NT2/D1 (cell line): ENCODE measurements at places on chromosomes 4 and X.

GRCh38 chrX:149370097-149370496, 135.0 kb downstream of the IDS start:
- DNase-seq: no peak

- no peak for DNase-seq
Measured at GRCh38 chr4:22680065-22680642, 12.6 kb upstream of the GBA3 start.

- DNase-seq: no peak
Measured at GRCh38 chr4:161336016-161336530, 827.7 kb downstream of the FSTL5 start.

DNA sequence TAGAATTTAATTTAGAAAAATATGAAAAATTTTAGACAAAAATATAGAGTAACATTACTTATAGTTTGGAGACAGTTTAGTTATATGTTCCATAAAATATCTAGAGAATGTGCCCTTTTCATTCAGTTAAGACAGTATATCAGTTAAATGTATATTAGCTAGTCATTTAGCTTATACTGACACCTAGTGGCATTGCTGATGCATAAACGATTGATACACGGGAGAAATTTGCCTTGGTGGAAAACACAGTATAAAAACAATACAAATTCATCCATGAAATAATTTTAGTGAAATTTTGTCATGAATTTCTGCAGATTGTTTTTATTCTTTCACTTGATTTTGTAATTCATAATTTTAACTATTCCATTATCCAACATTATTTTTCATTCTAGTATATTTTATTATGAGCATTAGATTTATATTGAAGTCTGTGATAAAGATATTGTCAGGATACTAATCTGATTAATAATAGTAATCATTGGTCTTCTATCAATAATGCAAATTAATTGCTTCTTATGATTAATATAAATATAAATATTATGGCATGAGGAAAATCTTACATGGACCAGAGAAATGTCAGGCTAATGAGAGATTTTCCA, 219.0 kb downstream of the TLL1 start:
- no peak for DNase-seq

DNA sequence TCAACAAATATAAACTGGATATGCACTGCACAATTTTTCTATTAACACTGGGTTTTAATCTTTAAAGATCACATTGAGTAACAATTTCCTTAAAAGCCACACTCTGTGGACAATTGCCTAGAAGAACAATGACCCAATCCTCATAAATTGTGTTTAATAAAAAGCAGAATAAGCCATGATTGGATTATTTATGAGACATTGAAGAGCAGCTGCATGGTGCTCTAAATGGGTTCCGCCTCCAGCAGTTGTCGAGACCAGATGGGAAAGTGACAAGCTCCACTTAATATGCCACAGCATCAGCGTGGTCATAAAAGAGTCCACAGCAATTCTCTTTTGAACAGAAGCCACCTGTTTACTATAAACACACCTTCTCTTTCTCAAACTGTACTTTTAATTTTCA, 635.2 kb upstream of the FRG1 start:
- DNase-seq: no peak

- no peak for DNase-seq
Measured at GRCh38 chr4:151114338-151114737, 14.9 kb downstream of the RPS3A start.

DNA sequence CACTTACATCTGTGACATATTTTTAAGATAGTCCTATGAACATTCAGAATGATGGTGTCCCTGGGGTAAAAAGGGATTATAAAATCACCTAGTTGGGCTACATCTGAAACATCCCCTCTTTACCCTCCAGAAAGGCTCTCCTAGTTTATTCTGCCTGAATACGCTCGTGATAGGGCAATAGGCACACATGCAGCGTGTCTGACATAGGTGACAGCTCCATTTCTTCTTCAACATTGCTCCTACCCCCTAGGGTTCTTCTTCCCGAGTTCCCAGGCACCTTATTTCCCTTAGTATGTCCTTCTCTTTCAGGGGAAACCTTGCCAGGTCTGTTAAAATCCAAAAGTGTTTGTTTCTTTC, 27.1 kb upstream of the CFAP299 start:
- no peak for DNase-seq

DNA sequence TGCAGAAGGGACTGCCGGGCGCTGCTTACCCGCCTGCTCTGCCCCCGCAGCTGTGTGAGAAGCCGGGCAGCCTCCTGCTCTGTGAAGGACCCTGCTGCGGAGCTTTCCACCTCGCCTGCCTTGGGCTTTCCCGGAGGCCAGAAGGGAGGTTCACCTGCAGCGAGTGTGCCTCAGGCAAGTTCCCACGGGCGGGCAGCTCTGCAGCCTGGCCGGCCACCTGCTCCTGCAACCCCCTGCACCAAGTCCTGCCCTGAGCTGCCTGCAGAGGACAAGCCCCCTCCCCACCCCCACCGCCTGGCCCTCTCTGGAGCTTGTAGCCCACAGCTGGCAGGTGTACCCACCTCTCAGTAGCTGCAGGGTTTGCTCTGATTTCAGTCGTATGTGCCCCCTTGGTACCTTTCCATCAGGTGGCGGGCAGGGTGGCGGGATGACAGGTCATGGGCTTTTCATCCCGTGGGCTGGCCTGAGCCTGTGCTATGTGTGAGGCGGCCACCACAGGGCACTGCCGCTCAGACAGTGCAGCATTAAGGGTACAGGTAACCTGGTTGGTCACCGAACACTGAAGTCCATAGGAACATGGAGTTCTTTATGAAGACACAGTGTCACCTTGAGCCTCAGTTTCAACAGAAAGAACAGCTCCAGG, 56.6 kb downstream of the NELFA start:
- DNase-seq: no peak

- DNase-seq: no peak
Measured at GRCh38 chr4:16261313-16261878, 35.1 kb upstream of the TAPT1 start.

- DNase-seq: peak; percentile 42
Measured at GRCh38 chrX:132218100-132218812, 991 bp downstream of the RAP2C start.

- peak; percentile 38 for DNase-seq
Measured at GRCh38 chr4:120524237-120524636, 398.3 kb downstream of the PRDM5 start.

- no peak for DNase-seq
Measured at GRCh38 chrX:19760841-19761512, 126.4 kb downstream of the SH3KBP1 start.

DNA sequence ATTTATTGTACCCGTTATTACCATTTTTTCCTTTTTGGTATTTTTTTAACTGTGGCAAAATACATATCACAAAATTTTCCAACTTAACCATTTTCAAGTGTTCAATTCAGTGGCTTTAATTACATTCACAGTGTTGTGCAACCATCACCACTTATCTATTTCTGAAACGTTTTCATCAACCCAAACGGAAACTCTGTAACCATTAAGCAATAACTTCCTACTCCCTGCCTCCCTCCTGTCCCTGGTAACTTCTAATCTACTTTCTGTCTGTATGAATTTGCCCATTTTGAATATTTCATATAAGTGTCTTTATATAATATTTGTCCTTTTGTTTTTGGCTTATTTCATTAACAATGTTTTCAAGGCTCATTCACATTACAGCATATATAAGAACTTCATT, 57.4 kb upstream of the MSN start:
- DNase-seq: no peak

GRCh38 chr4:110372485-110372884, 103.5 kb upstream of the ENPEP start:
- DNase-seq: no peak

- no peak for DNase-seq
Measured at GRCh38 chrX:32183066-32183465, 1028.3 kb downstream of the DMD start.

GRCh38 chr4:5893004-5893580, at the start of gene CRMP1:
Gene CRMP1 (minus strand): TSS chr4:5893086. CDS start chr4:5892969, 117 bp downstream.
- no peak for DNase-seq

DNA sequence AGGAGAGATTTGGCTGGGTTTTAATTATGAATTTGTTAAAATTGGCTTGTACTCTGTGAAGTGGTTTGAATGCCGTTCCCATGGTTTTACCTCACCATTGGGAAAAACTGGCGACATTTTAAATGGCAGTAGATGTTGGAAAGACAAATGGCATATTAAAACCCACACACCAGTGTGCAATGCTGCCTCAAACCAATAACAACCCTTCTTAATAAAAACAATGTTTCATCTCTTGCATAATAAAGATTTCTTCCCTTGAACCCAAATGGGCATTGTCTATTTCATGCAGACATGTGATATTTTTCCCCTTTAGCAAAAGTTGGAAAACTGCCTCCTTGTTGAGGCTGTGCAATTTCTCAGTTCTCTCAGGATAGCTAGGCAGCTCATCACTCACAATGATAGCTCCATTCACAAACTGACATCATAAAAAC, 33.7 kb downstream of the GABRB1 start:
- no peak for DNase-seq

DNA sequence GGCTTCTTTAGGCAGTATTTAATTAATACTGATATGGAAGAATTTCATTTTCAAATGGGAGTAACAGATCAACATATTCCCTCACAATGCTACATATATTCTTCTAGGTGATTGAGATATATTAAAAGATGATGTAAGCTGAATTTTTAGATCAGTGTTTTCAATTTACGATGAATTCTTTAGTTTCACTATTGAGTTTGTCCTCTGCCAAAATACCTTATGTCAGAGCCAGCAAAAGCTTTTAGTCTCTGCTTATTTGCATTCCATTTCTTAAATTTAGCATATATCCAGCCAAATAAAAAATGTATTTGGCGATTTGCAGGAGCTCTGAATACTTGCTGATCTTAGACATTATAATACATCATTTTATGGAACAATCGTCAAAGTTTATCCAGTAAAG, 144.3 kb downstream of the MOSPD2 start:
- no peak for DNase-seq

GRCh38 chrX:11352296-11352741, 59.1 kb downstream of the AMELX start:
- no peak for DNase-seq

DNA sequence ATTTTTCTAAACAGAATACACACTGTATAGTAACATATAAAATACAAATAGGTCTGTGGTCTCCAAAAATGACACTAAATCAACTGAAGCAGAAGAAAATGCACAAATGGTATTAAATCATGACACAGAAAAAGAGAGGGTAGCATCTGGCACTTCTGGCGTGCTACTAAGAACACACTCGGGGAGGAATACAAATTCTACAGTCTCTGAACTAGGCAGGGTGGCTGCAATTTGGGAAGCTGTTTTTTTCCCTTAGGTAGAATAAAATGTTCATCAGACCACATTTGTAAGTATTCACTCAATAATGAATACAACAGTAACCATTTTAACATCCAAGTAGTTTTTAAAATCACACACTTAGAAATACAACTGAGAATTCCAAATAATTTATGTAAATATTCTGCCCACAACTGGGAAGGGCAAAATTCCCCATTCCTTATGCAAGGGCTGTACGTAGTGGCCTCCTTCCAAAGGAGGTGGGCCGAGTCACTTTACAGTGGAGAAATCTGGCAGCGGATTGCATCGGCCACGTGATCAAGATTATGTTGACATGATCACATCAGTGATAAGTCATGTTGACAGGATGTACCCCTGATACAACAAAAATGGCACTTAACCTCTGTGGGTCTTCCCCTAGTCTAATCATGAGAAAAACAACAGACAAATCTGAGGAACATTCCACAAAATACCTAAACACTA, 101.1 kb downstream of the TSPAN5 start:
- no peak for DNase-seq

DNA sequence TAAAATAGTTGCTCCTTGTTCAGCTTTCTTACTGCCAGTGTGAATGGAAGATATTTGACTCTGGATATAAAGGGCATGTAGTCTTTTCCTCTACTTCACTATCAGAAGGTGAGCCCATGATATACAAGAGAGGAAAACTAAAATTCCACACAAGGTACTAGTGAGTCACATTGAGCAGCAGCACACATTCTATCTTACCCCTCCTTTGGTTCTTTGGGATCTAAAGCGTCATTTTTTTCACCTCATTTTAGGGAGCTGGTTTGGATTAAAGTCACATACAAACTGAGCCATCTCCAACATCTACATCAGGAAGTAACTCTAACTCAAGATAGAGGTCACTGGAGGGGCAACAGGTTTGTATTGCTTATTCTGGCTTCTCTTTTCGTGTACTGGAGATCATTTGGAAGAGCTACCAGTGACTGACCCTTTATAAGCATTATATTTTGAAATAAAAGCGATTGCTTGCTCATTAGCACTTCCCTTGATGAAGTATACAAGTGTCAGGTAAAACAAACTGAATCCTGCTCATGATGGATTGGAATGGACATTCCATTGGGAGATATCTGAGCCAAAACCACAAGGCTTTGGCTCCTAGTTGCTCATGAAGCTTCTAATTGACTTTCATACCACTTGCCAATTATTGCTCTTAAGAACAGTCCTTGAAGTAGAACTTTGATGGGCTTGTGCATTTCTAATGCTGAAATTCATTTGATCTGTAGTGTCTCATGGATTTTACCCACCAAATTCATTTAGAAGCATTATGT, 124.1 kb downstream of the SPCS3 start:
- no peak for DNase-seq

- DNase-seq: no peak
Measured at GRCh38 chr4:20565075-20565721, 135.1 kb upstream of the PACRGL start.

DNA sequence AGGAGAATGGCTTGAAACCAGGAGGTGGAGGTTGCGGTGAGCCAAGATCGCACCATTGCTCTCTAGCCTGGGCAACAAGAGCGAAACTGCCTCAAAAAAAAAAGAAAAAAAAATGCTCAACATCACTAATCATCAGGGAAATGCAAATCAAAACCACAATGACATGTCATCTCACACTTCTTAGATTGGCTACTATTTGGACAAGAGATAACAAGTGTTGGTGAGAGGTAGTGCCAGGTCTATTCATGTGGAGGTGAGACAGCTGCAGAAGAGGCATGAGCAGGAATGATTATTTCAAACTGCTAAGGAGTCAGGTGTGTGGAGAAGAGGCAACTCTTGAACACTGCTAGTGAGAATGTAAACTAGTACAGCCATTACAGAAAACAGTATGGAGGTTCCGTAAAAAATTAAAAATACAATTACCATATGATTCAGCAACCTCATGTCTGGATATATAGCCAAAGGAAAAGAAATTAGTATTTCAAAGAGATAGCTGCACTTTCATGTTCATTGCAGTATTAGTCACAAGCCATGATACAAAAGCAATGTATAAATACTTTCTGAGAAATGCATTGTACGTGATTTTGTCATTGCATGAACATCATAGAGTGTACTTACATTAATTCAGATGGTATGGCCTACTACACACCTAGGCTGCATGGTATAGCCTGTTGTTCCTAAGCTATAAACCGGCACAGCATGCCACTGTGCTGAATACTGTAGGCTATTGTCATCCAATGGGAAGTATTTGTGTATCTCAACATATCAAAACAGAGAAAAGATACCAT, 75.3 kb downstream of the TMEM144 start:
- DNase-seq: no peak

DNA sequence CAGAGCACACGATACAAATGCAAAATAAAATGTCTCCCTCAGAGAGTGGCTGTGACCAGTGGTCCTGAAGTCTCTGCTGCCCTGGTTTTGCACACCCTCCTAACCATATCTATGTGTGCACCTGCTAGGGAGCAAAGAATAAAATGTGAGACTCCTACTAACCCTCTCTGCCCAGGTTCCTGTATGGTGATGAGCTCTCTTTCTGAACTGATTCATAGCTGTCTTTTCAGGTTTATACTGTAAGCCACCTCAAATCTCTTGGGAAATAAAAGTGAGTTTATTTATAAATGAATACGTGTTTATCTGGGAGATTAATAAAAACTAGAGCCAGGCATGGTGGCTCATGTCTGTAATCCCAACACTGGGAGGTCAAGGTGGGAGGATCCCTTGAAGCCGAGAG, 126.0 kb upstream of the RBPJ start:
- DNase-seq: no peak

- no peak for DNase-seq
Measured at GRCh38 chr4:160038615-160039014, 935.7 kb downstream of the RAPGEF2 start.
